Fibroblast of skin of left quadriceps (primary cell): ENCODE measurements at places on chromosomes 7 and 10.
A peak's percentile ranks its signal among the peaks of the same experiment; 100 is the strongest.

DNA sequence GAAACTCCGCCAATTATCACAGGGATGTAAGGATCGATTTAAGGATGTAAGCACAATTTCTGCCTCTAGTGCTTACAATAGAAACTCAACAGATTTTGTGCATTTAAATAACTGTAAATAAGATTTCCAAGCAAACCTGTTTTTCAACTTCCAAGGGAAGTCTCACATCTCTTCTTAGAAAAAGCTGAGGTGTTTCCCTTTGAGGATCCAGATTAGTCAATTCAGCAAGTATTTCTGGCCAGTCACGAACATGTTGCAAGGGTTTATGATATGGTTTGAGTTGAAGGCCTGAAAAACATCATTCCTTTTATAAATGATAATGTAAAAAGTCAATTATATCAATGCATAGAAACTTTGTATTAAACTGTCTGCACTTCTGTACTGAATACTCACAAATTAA is 23.9 kb downstream of the KRIT1 start:
- no peak for DNase-seq

- DNase-seq, result no peak
These were observed 4.1 kb upstream of the VPS26A start for GRCh38 chr10:69119896-69120295.

DNA sequence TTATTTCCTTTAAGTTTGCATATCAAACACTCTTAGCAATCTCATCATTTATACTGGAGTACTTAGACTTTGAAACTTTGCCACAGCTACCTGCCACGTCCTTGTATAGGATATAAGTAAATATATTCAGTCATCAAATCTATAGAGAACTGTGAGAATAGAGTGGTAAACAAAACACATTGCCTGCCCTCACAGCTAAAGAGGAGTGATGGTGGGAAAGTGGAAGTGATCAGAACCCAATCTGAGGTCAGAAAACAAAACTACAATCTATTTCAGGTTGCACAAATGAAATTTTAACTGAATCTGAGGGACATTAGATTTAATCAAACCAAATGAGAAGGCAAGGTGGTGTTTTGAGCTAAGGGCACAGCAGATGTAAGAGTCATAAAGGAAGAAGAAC is 74.8 kb downstream of the ZEB1 start:
- no peak for DNase-seq

- DNase-seq, result no peak
These were observed 2.5 kb downstream of the ADAMTS14 start for GRCh38 chr10:70674560-70675495.

DNA sequence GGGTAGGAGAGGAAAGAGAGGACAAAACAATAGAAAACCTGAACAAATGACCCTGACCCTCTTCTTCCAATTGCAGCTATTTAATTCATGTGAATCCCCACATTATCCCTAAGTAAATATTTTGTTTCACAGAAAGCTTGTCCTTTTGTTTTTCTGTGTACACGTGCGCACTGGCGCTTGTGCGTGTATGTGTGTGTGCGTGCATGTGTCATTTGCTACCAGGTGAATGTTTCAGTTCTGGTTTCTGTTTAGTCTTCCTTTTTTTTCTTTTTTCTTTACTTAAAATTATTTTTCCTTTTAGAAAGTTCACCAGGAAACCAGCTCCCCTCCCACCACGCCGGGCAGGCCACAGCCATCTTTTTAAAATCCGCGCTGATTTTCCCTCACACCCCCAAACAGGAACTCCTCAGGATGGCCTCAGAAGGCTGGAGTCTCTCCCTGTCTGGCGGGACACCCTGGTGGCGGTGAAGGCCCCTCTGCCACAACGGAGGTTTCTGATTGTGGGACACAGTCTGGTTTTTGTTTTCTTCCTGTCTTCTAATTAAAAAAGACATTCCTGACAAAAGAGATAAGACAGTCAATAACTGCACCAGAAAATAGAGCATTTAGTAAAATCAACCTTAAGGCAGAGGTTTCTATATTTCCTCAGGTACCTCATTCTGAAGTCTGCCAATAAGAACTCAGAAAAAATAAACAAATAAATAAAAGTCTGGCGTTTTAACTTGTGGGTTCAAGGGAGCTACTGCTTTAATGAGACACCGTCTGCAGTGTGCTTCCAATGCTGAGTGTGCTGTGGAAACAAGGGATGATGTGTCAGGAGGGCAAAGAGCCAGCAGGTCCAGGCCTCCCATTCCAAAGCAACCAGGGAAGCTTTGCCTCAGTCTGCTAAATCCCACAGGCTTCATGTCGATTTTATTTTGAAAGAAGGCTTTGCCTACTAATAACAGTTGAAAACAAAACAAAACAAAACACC is 17.4 kb downstream of the IRF5 start:
- DNase-seq, result peak; percentile 4

- peak; percentile 0 for DNase-seq
These were observed 561.2 kb upstream of the PHF14 start for GRCh38 chr7:10412422-10413019.

DNA sequence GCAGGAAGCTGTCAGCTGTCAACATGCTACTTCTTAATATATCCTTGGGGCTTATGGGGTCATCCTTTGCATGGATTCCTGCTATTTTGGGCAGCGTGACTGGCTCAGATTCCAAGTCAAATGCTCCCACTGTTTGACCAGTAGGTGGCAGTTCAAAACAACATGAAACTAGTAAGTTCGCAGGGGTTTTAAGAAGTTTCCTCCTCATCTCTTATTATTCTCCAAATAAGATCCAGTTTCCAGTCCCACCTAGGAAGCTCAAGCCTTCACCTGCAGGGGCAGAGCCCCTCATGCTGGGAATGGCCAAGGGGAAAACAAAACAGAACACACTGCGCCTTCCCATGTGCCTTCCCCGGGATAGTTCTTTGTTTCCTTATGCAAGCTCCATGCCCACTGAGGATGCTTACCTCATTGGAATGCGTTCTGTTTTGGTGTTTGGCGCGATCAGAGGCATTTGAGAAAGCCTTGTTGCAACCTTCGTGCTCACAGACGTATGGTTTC is 259.8 kb downstream of the GLI3 start:
- DNase-seq, result peak; percentile 52

GRCh38 chr7:107264723-107265122 is 95.9 kb downstream of the HBP1 start:
- DNase-seq, result no peak

DNA sequence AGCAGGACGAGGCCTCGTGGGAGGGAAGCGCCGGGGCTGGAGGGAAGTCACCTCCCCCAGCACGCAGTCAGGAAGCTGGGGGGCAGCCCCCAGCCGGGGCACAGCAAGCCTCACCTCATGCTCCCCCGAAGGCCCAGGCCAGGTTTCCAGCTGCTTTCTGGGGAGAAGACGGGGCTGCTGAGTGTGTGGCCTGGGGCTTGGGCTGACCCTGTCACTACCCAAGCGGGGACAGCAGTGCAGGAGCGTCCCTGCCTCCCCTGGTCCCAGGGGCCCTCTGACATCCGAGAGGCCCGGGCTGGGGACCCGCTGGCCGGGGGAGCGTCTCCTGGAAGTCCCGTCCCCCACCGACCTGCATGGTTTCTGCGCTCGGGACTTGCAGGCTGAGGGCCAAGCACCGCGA is 19.7 kb upstream of the NKX6-2 start:
- DNase-seq, result no peak

GRCh38 chr10:12795315-12796110 is 206.0 kb downstream of the CCDC3 start:
- no peak for DNase-seq

- peak; percentile 82 for DNase-seq
These were observed 19.1 kb downstream of the MXI1 start for GRCh38 chr10:110226543-110226925.

DNA sequence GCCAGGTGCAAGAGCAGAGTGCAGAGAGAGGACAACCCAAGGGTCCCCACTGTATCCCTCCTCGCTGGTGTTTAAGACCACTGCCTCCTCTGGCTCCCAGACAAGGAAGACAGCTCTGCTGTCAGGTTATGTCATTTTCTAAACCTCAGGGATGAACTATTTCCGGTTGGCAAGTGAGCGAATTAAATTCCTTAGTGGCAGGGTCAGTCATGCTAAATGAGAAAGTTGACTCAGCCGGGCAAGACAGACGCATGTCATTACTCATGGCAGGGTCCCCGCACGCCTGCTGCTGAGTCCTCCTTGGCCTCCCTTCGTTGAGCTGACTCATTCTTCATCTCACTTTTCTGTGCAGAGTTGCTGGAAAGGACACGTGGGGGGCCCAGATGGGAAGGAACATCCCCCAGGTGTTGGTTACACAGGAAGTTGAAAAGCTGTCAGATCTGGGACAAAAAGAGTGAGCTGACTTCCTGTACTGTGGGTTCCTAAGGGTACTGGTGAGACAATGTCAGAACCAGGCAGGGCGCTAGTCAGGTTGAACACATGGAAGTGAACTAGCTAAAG is 47.1 kb upstream of the UCN3 start:
- DNase-seq, result peak; percentile 54
